ENCODE measurements at places on chromosomes 3 and 15.

DNA sequence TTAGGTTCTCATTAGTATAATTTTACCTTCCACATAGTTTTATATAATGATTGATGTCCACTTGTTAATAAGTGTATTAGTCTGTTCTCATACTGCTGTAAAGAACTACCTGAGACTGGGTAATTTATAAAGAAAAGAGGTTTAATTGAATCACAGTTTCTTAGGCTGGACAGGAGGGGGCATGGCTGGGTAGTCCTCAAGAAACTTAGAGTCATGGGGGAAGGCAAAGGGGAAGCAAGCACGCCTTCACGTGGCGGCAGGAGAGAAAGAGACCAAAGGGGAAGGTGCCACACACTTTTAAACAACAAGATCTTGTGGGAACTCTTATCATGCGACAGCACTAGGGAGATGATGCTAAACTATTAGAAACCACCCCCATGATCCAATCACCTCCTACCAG is 19.2 kb downstream of the DZIP3 start:
- no peak for DNase-seq

- no peak for DNase-seq
Observed at GRCh38 chr3:71355862-71356261, 227.7 kb downstream of the FOXP1 start.

GRCh38 chr3:113439606-113440005 is 1.7 kb downstream of the CFAP44 start:
- no peak for DNase-seq

DNA sequence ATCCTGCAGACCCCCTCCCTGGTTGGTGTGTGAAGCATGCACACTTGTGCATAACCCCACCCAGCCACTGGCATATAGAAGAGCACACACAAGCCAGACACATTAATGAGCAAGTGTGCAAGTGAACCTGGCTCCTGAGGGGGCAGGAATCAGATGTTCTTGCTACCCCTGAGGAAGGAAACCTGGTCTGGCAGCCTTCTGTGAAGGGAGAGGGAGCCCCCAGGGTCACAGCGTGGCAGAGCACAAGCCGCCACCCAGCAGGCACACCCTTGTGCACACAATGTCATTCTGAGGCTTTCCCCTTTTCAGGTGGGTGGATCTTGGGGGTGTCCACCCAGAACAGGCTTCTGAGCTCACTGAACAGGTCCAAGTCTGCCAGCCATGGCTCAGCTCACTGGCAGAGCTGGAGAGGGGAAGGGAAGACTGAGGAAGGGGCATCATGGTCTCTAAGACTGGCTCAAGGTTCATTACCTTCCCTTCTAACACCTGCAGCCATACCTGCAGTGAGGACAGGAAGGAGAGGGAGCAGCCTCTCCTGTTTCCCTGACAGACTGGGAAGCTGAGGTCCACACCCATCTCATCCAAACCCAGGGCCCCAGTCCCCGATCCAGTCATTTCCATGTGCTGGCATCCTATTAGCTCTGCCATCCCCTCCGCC is 31.6 kb upstream of the SEMA3F start:
- no peak for DNase-seq

DNA sequence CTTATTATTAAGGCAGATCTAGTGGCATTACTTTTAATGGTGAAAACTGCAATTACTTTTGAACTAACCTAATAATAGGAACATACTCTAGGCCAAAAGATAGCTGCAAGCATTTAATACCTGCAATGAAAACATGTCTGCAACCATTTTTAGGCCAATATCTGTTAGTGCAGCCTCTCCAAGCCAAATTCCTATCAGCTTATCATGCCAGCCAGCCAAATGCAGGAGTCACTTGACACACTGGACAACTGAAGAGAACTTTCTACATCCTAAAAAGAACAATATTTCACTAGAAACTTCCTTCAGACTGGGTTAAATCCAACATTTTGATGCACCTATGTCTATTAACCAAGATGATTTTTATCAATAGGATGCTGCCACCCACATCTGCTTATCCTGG is 33.8 kb downstream of the CCDC54 start:
- DNase-seq: no peak

DNA sequence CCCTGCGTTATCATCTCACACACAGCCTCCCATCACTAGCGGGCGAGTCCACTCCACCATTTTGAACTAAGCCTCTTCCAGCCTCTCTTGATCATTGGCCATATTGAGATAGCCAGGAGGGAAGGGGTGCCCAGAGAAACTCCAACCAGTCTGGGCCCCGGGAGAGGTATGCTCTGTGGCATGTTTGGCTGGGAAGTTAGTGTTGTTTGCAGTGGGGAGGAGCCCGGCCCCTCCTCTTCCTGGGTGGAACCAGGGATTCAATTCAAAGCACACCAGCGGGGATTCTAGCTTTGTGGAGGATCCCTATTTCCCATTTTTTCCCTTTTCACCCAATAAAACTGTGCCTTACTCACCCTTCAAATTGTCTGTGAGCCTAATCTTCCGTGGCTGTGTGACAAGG is 71.8 kb downstream of the GBE1 start:
- no peak for DNase-seq

- DNase-seq: no peak
Observed at GRCh38 chr3:185585518-185585858, 607 bp upstream of the SENP2 start.

DNA sequence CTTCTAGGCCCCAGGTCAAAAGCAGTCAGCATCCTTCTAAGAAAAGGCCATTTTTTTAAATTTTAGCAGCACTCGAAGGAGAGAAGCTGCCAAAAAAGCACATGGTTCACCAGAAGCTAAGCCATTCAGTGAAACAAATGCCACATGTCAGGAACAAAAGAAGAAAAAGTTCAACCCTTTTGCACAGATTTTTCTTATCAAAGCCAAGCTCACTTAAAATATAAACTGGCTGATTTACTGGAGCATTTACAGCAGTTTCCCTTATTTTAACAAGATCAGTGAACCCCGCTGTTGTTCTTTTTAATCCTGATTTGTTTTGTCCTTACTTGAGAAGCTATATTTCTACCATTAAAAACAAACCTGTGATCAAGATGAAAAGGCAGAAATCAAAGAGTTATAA is 46.5 kb upstream of the SYNPR start:
- no peak for DNase-seq
